Kidney (tissue), 22 donors: ENCODE measurements at places on chromosomes 6 and 20. TPM values are rescaled to one million over a fixed set of nuclear protein-coding genes. Genes with fewer than 3 reads are reported as not detected.
A peak's percentile ranks its signal among the peaks of the same experiment; 100 is the strongest.

DNA sequence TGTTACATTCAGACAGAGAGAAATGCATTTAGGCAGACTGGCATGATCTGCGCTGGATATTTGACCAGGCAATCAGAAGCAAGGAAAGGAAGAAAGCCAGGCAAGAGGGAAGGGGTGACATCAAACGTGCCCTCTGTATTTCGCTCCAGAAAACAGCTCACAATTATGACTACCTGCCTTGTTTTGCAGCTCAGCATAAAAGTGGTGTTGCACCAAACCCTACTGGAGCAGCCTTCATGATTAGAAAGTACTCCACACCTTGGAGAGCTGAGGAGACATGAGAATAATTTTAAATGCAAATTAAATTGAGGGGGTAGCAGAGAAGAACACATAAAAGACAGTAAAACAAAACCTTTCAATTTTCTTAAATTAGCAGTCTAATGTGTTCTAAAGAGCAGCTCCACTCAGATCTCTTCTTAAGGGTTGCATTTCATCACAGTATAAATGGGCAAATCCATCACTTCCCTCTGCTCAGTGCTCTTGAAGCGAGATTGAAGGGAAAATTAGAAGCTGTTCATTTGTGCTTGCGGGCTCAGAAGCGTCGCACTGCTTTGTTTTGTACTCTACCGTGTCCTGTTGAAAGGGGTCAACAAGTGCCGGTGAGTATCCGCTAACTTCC is at the start of gene PHACTR1:
PHACTR1 (plus strand) TSS at position 470 of the 619 bp plus-strand sequence.
- DNase-seq, result no peak
- no peaks in the 10 kb centered on the region for H3K27me3 ChIP-seq
- no peak within 1 kb of the TSS for H3K4me3 ChIP-seq

DNA sequence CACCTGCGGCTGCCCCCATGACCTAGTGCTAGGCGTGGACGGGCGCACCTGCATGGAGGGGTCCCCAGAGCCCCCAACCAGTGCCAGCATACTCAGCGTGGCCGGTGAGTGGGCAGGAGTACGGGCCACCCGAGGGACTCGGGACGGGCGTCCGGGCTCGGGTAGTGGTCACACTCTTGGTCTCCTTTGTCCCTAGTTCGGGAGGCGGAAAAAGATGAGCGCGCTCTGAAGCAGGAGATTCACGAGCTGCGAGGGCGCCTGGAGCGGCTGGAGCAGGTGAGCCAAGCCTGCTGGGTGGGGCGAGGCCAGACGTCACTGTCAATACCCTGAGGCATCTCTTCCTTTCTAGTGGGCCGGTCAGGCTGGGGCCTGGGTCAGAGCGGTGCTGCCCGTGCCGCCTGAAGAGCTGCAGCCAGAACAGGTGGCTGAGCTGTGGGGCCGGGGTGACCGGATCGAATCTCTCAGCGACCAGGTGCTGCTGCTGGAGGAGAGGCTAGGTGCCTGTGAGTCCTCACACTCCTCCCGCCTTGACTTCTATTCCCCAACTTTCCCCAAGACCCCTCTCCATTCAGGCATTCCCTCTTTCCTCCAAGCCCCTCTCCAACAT is 2.9 kb downstream of the EGFL8 start:
- DNase-seq, result no peak
- no peak overlapping the region for H3K27ac ChIP-seq
- no peak overlapping the region for H3K4me3 ChIP-seq

DNA sequence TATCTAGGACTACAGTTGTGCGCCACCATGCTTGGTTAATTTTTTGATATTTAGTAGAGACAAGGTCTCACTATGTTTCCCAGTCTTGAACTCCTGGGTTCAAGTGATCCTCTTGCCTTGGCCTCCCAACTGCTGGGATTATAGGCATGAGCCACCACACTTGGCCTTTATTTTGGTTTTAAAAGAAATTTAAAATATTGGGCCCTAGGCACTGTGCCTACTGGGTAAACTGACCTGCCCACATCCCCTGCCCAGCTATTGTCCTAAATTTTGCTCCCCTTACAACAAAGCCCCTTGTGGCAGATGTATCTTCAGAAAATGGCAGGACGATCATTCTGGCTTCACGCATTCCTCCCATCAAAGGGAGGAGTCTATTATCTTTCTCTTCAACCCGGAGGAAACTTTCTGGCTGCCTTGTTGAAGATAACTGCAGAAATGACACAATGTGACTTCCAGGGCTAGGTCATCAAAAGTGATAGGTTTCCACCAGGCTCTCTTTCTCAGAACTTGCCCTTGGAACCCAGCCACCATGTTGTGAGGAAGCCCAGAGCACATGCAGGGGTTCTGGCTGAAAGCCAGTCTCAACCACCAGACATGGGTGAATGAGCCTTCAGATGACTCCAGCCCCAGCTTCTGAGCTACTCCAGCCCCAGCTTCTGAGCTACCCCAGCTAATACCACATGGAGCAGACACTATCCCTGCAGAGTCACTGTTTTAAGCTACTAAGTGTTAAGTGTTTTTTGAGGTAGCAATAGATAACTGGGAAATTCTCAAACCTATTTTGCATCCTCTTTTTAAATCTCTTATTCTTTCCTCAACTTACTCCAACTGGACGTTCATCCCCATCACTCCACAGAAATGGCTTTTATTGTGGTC is 4.6 kb upstream of the GUCA1B start:
- H3K27ac ChIP-seq, result no peak overlapping the region
- H3K27me3 ChIP-seq, result no peaks in the 10 kb centered on the region
- H3K4me1 ChIP-seq, result peaks cover 4% of the 10 kb centered on the region
- DNase-seq, result no peak
- H3K4me3 ChIP-seq, result no peak overlapping the region

- no peak overlapping the region for H3K27ac ChIP-seq
- H3K4me3 ChIP-seq, result no peak overlapping the region
- DNase-seq, result no peak
- H3K36me3 ChIP-seq, result no peaks in the 10 kb centered on the region
- no peaks in the 10 kb centered on the region for H3K27me3 ChIP-seq
Measured at GRCh38 chr6:154945271-154945890, 49.7 kb upstream of the TIAM2 start.

DNA sequence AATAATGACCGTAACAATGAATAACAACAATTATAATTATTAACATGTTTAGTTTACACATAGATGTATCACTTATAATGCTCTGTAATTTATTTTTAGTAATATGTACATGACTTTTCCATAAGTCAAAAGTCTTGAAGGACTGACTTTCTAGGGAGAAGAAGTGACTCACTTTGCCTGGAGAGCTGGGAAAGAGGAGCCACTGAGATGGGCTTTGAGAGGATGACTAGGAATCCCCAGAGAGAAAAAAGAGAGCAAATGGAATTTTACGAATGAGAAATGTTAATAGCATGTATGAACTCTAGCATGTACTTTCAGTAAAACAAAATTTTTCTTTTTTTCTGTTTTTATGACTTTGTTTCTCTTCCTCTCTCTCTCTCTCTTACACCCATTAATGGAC is 67.8 kb upstream of the RALY start:
- H3K4me3 ChIP-seq, result no peak overlapping the region
- no peak overlapping the region for H3K27ac ChIP-seq
- H3K36me3 ChIP-seq, result no peaks in the 10 kb centered on the region
- H3K27me3 ChIP-seq, result no peaks in the 10 kb centered on the region
- no peak for DNase-seq

DNA sequence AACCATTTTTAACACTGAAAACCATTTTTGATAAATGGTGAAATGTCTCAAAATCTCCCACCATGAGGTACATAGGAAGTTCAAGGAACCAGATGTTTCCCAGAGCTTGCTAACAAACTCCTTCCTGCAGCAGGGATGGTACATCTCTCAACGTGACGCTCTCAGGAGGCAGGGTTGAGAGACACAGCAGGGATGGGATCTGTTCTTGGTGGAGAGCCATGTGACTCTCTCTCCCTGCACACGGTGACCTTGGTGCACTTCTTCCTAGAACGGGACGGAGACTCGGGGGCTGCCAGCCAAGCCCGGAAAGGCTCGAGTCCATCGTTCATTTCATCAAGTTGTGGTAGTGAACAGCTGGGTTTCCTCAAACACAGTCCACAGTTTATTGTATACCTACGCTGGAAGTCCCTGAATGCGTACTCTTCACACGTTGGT is 94.2 kb downstream of the FAM50B start:
- H3K4me3 ChIP-seq, result no peak overlapping the region
- H3K36me3 ChIP-seq, result no peaks in the 10 kb centered on the region
- DNase-seq, result no peak
- no peak overlapping the region for H3K27ac ChIP-seq
- H3K27me3 ChIP-seq, result no peaks in the 10 kb centered on the region

DNA sequence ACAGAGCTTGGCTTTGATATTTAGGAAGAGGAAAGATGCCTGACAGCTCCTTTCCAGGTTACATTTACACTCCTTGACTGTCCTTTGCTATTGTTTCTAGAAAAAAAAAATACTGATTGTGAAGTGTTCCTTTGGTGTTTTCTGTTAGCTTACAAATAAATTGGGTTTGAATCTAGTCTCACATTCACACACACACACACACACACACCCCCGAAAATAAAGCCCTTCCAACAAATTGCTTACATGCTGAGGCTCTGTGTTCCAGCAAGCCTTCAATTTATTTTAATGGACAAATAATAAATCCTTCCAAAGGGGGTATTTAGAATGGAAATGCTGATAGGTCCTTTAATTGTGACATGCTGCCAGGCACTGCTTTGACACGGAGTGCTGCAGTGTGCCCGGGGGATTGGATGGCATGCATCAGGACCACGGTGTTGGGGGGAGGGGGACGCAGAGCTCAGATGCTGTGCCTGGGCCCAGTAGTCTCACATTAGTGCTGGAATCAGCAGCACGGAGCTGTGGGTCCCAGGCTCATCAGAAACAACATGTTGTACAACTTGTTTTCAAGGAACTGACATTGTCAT is 199.9 kb downstream of the CD83 start:
- no peaks in the 10 kb centered on the region for H3K27me3 ChIP-seq
- H3K4me3 ChIP-seq, result no peak overlapping the region
- no peak for DNase-seq

DNA sequence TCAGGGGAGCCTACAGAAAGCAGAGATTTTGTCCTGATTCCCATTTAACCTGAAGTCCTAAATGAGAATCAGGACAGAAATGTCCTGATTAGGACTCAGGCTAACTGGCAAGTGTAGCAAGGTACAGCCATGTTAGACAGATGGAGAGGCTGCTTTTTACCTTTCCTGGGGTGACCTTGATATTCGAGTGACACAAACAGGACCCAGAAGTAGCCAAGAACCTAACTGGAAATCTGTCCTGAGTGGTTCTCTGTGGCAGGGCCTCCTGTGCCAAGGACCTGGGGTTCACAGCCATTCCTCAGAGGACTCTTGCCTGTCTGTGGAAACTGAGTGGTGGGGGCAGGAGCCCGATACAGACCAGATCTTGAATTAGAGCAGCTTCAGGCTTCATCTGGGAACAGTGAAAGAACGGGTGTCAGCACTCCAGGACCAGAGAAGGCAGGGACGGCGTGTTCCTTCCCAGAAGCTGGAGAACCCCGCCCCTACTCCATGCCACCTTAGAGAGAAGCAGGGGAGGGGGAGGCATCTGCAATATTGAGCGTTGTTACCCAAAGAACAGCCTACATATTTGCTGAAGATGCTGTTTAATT is 4.3 kb upstream of the FUCA2 start:
- no peaks in the 10 kb centered on the region for H3K36me3 ChIP-seq
- H3K27me3 ChIP-seq, result no peaks in the 10 kb centered on the region
- DNase-seq, result no peak

GRCh38 chr6:28907394-28907793 is 16.4 kb downstream of the TRIM27 start:
- no peak overlapping the region for H3K4me3 ChIP-seq
- DNase-seq, result no peak
- no peaks in the 10 kb centered on the region for H3K4me1 ChIP-seq
- H3K27me3 ChIP-seq, result no peaks in the 10 kb centered on the region
- H3K36me3 ChIP-seq, result peaks cover 59% of the 10 kb centered on the region
- H3K27ac ChIP-seq, result no peak overlapping the region

DNA sequence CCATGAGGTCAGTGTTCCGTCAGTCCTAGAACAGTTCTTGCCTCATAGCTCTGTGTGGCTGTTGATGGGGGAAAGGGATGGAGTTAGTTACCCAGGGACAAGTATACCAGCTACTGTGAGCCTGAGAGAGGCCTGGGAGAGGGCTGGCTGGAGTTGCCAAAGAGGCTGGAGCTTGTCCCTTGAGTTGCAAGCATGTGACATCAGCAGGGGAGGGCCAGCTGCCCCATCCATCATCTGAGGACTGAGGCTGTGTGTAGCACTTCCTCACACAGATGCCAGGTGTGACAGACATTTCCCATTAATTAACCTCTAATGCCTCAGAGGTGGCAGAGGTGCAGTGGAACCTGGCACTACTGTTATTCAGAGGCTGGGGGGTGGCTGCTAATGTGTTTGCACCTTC is 131.6 kb downstream of the PHACTR3 start:
- no peak overlapping the region for H3K27ac ChIP-seq
- no peaks in the 10 kb centered on the region for H3K36me3 ChIP-seq
- no peak overlapping the region for H3K4me3 ChIP-seq
- no peaks in the 10 kb centered on the region for H3K27me3 ChIP-seq

GRCh38 chr20:58891718-58892140 is 39.2 kb downstream of the GNAS start:
- H3K27me3 ChIP-seq, result no peaks in the 10 kb centered on the region
- no peaks in the 10 kb centered on the region for H3K36me3 ChIP-seq
- peak overlapping the region; percentile 97 for H3K27ac ChIP-seq
- DNase-seq, result peak; percentile 85

- DNase-seq, result no peak
- H3K4me1 ChIP-seq, result no peaks in the 10 kb centered on the region
- no peak overlapping the region for H3K27ac ChIP-seq
- H3K4me3 ChIP-seq, result no peak overlapping the region
Measured at GRCh38 chr6:129853996-129854711, 7.0 kb downstream of the TMEM244 start.

DNA sequence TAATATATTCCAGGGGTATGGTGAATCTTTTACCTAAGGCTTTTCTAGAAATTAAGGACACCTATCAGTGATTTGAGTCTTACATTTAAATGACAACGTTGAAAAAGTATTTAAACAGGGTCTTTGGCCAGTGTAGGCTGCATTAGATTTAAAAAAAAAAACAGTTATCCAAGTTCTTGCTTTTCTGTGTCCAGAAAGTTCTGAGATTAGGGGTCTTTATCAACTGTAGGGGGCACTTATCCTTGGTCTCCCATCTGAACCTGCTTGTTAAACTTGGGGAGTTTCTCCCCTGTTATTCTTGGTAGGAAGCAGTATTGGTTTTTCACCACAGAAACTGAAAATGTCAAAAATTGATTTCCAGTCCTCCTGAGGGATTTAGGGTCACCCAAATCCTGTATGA is 155.9 kb upstream of the ZNF217 start:
- no peak for DNase-seq
- no peaks in the 10 kb centered on the region for H3K27me3 ChIP-seq
- no peak overlapping the region for H3K4me3 ChIP-seq
- peaks cover 11% of the 10 kb centered on the region for H3K4me1 ChIP-seq

Gene EBF4
- total RNA-seq, result 10.2 TPM

Gene B3GAT2
- not detected for total RNA-seq

Gene WRNIP1
- total RNA-seq, result 38.0 TPM

Gene SLC16A10
- 3.7 TPM for total RNA-seq

Gene BMP7
- 1.6 TPM for total RNA-seq
